GM12878 (cell line): ENCODE measurements at places on chromosomes 12 and 14.

- DNase-seq: no peak
Measured at GRCh38 chr14:65211341-65211987, 109.1 kb upstream of the MAX start.

DNA sequence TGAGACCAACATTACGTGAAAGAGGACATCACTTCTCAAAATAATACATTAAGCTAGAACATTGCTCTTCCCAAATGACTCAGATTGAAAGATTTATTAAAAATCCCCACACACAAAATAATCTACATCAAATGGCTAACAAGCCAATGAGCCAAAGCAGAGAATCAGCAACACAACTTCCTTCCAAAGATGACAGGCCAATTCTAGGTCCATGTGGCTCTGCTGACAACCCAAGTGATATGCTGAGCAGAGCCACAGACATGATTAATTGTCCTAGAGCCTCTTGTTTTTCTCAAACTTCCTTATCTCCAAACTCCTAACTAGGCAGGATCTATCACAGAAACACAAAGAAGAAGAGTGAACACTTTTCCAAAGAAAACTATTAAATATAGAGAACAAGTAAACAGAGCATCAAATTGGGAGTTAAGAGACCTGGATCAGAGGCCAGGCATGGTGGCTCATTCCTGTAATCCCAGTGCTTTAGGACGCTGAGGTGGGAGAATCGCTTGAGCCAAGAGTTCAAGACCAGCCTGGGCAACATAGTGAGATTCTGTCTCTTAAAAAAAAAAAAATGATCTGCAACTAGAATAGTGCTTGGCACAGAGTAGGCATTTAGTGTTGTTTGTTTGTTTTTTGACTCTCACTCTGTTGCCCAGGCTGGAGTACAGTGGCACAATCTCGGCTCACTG lies 38.5 kb downstream of the SENP1 start:
- DNase-seq: peak; percentile 3

DNA sequence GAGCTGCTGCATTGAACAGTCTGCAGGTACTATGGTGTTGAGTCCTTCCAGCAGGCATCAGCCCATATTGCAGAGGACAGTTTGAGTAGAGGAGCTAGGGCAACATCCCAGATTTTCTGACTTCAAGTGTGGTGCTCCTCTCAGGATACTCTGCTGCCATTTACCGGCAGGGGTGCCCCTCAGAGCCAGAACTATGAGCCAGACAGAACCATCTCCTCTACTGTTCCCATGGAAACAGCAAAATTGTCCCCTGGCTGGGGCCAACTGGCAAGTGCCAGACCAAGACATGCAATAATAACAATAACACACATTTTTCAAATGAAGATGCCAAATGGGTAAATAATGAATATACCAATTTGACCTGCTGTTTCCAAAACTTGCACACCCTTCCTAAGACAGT lies 102.9 kb downstream of the ADCK1 start:
- DNase-seq: no peak

DNA sequence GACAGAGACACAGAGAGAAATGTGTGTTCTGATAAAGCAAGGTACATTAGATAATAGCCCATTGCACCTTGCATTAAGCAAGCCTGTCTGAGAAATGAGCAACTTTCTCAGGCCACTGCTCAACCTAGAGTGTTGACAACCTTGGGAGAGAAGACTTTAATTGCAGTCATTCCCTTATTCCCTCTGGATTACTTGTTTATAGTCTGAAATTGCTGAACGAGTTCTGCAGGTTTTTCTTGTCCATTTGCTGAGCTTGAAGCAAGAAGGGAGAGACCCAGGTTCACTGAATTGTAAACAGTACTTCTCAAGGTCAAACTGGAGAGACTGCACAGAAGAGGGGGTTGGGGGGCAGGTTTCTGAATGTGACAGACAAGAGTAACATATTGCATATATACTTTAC lies 159.4 kb upstream of the PLEKHG7 start:
- no peak for DNase-seq
